Left forelimb (tissue), 1 donor: ENCODE measurements at places on chromosomes 5 and 9.

DNA sequence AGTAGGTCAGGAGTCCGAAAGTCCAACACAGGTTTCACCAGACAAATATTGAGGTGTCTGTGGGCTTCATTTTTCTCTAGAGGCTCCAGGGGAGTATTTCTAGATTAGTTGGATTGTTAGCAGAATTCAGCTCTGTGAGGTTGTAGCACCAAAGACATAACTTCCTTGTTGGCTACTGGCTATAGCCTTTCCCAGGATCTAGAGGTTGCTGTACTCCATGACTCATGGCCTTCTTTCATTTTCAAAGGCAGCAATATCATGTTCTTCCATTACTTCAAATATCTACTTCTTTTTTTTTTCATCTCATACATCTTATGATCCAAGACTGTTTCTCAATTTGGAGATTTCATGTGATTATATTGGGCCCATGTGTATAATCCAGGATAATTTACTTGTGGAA lies 404.0 kb upstream of the FAM174A start:
- DNase-seq, result no peak

- no peak for DNase-seq
Measured at GRCh38 chr9:137171149-137171900, 531 bp downstream of the TMEM210 start.

GRCh38 chr5:43010935-43011315 lies 29.2 kb downstream of the ANXA2R start:
- DNase-seq, result no peak

DNA sequence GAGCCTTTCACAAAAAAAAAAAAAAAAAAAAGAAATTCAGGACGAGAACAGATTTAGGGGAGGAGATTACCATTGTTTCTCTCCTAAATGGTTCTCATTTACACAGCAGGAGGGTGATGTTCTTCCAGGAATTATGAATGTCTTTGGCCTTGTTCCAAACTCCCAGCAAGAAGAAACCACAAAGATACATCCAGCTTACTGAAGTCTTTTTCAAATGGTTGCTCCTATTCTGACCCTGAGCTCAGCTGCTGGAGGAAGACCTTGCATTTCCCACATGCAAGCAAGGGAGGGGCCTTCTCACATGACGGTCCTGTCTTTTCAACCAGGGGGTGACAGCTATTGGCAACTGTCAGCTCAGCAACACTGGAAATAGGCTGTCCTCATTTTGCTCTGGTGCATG lies 203.0 kb upstream of the VLDLR start:
- DNase-seq, result no peak

- no peak for DNase-seq
Measured at GRCh38 chr5:76641514-76642120, 18.4 kb upstream of the F2RL2 start.

DNA sequence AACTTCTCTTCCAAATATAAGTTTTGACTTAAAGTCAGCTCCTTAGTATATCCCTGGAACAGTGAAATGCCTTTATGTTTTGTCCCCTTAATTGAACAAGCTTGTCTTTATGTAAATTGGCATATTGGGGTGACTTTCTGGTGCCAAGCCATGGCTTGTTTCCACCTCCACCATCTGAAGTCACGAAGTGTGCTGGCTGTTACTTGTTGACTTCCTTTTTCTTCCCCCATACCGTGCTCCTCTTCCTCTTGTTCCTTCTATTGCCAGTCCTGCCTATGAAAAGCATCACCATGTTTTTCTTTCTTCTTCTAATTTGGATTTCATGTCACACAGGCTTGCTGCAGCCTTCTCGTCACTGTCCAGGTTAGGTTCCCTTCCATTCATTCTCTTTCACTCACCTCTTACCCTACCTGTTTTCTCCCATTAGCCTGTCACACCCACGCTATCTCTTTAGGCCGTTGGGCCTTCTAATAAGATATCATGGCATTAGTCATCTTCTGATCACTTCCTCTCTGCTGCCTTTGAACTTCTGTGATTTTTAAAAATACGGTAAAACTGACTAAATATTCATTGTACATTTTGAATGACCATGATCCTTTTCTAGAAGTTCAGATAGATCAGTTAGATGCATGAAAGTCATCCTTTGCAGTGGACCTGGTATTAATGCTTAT lies 48.1 kb downstream of the IQGAP2 start:
- no peak for DNase-seq

- no peak for DNase-seq
Measured at GRCh38 chr9:12712532-12712931, 19.3 kb downstream of the TYRP1 start.

DNA sequence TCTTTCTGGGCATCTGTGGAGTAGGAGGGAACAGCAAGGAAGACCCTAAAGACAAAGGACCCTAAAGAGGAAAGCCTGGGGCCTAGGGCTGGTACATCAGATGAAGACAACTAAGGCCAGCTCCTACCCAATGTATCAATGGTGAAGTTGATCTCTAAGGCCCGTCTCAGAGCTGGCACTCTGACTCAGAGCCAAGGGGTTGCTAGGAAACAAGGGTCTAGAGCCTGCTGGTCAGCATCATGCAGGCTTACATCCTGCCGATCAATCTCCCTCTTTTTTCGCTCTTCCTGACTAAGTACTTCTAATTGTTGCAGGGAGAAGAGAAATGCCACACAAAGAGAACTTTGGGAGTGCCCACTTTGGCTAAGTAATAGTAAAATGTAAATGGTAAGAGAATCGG lies 26.2 kb downstream of the TRIM32 start:
- no peak for DNase-seq

DNA sequence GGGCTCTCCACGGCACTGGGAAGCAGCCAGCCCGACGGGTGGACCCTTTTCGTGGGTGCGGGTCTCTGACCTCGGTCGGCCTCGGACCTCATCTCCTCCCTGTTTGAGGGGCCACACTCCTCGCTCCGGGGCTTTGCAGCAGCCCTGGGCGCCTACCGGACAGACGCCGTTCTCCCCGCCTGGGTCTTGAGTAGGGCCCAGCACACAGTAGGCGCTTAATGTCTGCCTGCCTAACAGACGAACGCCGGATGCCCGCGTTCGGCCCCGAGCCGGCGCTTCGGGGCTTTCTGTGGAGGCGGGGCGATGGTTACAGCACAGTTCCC lies 842 bp upstream of the GTF3C5 start:
- no peak for DNase-seq

- DNase-seq, result no peak
Measured at GRCh38 chr5:122073018-122073417, 5.0 kb downstream of the LOX start.

GRCh38 chr5:168585119-168585856 lies 6.1 kb upstream of the PANK3 start:
- DNase-seq, result no peak

GRCh38 chr9:83355024-83355444 lies 183.2 kb downstream of the FRMD3 start:
- no peak for DNase-seq

- DNase-seq, result no peak
Measured at GRCh38 chr5:73922875-73923557, 297.0 kb downstream of the ARHGEF28 start.

- DNase-seq, result no peak
Measured at GRCh38 chr5:150154618-150155128, 972 bp downstream of the PDGFRB start.

GRCh38 chr9:123472862-123473614 lies 117.0 kb downstream of the CRB2 start:
- DNase-seq, result no peak

- DNase-seq, result peak; percentile 46
Measured at GRCh38 chr9:129392093-129392541, 214.1 kb upstream of the IER5L start.

GRCh38 chr9:130943777-130944176 lies 4.7 kb upstream of the FIBCD1 start:
- no peak for DNase-seq

DNA sequence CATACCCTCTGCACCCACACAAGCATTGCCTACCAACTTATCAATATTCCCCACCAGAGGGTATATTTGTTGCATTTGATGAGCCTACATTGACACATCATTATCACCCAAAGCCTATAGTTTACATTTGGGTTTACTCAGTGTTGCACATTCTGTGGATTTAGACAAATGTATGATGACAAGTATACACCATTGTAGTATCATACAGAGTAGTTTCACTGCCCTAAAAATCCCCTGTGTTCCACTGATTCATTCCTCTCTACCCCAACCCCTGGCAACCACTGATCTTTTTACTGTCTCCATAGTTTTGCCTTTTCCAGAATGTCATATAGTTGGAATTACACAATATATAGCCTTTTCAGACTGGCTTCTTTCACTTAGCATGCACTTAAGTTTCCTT lies 85.7 kb upstream of the CPLX2 start:
- no peak for DNase-seq

DNA sequence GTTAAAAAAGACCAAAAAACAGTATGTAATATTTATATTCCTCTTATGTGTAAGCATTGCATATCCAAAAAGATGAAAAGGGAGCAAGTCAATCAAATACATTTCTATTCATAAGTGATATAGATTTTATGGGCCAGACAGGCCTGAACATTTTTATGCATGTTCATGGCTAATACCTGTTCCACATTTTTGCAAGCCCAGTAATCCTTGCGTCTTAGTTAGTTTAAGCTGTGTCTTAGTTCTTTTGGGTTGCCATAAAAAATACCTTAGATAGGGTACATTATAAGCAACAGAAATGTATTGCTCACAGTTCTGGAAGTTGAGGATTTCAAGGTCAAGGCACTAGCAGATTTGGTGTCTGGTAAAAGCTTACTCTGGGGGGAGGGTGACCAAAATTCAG lies 342.1 kb downstream of the TAF11L14 start:
- no peak for DNase-seq

- no peak for DNase-seq
Measured at GRCh38 chr9:33109850-33110595, 33.5 kb upstream of the SMU1 start.

GRCh38 chr5:150328515-150328914 lies 25.8 kb upstream of the ARSI start:
- no peak for DNase-seq

GRCh38 chr9:131748411-131748955 lies 8.6 kb upstream of the RAPGEF1 start:
- DNase-seq, result no peak

DNA sequence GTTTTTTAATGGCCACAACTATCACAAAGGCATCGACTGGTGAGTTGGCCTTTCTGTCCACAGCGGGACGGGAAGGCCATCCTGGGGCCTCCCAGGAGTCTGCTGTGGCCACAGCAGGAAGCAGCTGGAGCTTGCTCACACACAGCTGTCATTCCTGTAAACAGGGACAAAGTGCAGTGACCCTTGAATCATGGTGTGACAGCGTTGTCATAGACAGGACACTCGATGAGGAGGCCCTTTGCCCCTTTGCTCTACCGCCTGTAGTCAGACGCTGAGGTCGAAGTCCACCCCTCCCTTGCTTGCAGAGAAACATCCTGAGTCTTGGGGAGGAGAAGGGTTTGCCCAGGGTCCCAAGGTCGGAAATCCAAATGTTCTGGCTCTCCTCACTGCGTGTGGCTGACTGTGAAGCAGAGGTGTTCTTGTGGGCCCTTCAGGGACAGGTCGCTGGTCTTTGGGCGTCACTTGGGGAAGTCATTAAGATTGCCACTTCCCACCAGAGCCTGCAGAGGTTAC lies 35.1 kb downstream of the NDST1 start:
- DNase-seq, result no peak

DNA sequence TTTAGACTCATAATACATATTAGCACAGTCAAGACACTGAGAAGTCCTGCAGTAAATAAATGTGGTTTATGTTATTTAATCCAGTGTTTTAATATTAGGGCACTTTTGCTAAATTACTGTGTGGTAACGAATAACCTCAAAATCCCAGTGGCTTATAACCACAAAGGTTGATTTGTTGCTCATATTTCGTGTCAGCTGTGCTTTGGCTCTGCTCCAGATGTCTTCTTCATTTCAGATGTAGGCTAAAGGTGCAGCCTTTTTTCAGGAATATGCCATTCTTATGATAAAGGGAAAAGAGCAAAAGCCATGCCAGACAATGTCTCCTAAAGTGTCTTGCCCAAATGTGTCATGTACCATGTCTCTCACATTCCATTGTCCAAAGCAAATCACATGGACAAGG lies 144.8 kb downstream of the BRINP1 start:
- DNase-seq, result no peak

DNA sequence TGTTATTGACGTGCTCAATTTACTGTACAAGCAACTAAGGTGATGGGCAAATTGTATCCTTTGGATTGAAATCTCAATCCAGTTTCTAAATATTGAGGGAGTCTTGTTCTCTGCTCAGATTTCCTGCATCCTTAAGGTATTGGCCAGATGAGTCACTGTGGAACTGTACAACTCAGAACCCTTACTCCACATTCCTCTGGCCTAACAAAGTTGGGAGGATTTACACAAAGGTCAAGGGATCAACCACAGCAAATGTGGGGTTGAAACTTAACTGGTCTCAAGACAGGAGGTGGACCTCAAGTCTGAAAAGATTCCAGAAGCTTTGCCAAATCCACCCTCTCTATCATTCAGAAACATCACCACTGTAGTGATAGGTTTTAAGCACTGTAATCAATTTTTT lies 81.5 kb upstream of the AGXT2 start:
- DNase-seq, result no peak

GRCh38 chr5:142829801-142830220 lies 59.6 kb downstream of the ARHGAP26 start:
- no peak for DNase-seq

- no peak for DNase-seq
Measured at GRCh38 chr5:125603321-125603720, 819.9 kb upstream of the GRAMD2B start.

DNA sequence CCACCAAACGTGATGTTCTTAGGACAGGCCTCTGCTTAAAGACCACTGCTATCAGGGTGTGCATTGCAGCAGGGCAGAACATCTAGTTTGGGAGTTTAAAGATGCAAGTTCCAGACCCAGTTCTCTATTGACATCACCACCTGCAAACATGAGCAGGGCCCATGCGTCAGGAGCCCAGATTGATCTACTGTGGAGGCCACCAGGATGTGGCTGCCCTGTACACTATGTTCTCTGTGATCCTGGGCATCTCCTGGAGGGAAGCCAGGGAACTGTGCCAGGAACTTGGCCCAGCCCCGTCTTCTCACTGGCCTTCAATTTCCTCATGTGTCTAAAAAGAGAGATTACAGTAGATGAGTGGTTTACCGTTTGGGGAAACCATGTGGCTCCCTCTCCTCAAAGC lies 87.1 kb downstream of the PDE6A start:
- no peak for DNase-seq

- DNase-seq, result no peak
Measured at GRCh38 chr5:42021923-42022322, 96.8 kb downstream of the FBXO4 start.

GRCh38 chr5:180665682-180666404 lies 16.4 kb upstream of the FLT4 start:
- DNase-seq, result no peak

GRCh38 chr9:107213080-107213479 lies 70.0 kb upstream of the RAD23B start:
- no peak for DNase-seq

DNA sequence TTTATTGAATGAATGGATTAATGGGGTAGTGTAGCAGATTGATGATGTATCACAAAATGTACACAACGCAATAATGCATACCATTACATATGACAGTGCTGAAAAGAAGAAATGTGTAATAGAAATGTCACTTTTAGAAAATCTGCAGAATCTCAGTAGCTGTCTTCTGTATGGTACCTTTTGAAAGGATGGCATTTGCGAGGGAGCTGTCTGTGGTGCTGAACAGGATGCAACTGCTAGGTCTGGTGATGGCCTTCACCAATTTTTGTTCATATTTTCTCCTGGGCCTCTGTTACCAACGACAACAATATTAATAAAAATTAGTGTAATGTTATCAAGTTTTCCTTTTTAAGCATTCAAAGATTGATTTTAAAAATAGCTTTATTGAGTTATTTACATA lies 36.2 kb upstream of the OTULIN start:
- DNase-seq, result no peak

GRCh38 chr5:82595113-82595512 lies 317.0 kb upstream of the RPS23 start:
- no peak for DNase-seq
